ENCODE measurements at places on chromosomes 13 and 19.

DNA sequence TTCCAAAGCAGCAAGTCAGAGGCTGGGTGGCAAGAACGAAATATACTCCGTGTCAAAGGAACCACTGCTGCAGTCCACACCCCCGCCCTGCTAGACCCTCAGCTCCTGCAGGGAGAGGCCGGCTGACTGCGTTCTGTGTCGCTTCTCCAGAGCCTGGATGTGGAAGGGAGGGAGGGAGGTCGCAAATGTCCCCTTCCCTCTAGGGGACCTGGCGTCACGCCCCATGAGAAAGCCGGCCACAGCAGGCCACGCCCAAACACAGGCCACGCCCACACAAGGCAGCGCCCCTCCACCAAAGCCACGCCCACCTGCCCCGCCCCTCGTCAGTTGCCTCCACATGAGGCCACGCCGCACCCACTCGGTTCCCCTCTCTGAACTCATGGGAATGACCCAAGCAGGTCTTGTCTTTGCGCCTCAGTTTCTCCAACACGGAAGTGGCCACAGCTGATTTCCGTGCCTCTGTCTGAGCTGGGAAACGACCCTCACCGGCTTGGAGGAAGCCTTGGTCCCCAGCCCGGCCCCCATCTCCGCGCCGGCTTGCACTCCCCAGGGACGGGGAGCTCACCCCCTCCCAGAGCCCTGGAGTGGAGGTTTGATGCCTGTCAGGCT, 38.4 kb upstream of the TCF3 start:
- DNase-seq = no peak

- DNase-seq = no peak
Measured at GRCh38 chr19:5018224-5019015, 49.5 kb downstream of the KDM4B start.

GRCh38 chr19:53844849-53845246, 20.7 kb upstream of the NLRP12 start:
- no peak for DNase-seq

DNA sequence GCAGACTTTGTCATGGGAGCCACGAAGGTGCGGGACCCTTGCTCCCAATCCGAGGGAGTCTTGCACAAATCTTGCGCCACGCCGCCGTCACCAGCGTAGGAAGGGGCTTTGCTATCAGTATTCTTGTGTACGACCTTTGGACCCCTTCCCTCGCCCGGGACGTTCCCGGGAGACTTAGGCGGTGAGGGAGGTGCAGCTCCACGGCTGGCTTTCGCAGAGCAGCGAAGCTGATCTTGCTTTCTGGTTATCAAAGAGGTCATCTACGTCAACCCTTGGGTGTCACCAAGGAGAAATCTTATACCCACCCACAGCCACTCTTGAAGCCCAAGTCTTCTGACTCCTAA, 583 bp downstream of the TECR start:
- no peak for DNase-seq

DNA sequence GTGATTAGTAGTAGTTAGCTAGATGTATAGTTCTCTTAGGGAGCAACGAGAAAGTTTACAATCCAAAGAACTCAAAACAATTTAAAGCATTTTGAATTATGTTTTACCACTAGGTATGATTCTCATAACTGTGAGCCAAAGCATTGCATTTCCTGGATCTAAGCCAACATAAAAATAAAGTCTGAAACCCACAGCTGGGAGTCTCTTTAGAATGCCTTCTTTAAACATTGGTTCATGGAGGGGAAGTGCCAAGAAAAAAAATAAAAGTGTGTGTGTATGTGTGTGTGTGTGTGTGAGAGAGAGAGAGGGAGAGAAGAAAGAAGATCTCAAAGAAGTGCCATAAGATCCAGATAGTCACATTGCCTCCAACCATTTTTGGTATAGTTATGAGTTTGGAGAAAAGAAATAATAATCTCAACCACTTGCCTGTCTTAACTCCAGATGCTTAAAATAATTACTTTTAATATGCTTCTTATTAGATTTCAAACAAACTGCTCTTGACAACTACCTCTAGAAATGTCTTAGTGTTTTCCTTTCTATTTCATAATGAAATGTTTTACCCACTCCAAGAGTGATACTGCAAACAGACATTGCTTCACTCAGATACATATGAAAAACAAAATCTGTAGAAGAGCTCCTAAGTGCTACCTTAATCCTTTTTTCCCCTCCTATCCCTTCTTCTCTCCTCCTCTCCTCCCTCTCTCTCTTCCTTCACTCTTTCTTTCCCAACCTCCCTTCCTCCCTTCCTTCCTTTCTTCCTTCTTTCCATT, 554.1 kb downstream of the KCTD12 start:
- DNase-seq = no peak

DNA sequence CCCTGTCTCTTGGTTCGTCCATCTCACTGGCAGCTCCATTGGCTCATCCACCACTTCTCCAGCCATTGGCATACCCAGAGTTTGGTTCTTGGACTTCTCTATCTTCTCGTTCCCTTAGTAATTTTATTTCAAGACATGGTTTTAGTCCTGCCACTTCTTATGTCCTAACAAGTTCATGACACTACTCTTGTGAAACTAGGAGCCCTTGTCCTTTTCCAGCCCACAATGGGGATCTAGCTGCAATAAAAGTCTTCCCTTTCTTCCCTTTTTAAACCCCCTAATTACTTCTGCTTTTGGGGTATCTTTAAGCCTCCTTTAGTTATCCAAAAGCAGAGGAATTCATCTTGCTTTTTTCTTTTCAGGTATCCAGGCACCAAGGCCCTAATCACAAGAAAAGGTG, 2.9 kb upstream of the RCBTB2 start:
- no peak for DNase-seq

- DNase-seq = no peak
Measured at GRCh38 chr13:40764587-40765403, 6.2 kb downstream of the MRPS31 start.

DNA sequence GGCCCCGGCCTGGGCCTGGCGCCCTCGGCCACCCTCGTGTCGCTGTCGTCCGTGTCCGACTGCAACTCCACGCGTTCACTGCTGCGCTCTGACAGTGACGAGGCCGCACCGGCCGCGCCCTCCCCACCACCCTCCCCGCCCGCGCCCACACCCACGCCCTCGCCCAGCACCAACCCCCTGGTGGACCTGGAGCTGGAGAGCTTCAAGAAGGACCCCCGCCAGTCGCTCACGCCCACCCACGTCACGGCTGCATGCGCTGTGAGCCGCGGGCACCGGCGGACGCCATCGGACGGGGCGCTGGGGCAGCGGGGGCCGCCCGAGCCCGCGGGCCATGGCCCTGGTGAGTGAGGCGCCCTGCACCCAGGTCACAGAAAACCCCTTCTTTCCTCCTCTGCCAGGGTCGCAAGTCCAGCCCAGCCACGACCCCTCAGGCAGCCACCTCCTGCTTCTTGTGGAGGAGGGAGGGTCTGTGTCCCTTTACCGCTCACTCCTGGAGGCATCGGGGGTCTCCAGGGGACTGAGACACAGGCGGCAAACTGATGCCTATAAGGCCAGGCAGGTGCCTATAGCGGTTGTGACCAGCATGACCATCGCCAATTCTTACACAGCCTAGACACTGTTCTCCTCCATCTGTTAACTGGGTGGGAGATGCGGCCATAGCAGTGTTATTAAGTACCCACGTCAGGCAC, 4.2 kb downstream of the TTC9B start:
- DNase-seq = no peak

DNA sequence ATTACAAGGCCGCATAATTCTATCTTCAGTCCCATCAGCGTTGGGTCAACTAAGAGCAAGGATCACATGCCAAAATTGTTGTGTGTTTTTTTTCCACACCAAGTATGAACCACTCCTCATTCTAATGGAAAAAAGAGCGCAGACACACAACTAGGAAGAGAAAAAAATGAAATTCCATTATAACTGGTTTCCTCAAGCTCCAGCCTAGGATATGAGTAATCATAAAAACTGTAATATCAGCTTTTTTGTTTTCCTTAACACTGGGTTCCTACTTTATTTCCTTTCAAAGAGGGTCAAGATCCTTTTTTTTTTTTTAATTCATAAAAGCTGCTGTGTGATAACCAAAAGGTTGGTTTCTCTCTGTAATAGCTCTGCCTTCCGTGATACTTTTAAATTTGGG, 19.4 kb downstream of the TSHZ3 start:
- no peak for DNase-seq

GRCh38 chr13:114082849-114083645, 49.4 kb downstream of the RASA3 start:
- no peak for DNase-seq

DNA sequence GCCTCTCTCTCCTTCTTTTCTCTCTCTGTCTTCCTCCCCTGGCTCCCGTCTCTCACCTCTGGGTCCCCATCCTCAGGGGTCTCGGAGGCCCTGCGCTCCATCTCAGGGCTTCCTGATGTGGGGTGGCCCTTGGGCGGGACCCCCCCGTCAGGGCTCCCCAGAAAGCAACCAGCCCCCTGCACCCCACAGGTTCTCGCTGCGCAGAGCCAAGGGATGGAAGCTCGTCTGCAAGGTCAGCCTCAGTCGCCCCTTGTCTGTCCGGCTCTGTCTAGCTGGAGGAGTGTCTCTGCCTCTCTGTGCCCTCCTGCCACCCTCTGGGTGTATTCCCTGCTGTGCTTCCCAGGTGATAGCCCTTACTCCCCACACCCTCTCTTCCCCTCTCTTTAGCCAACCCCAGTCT, at the start of gene SBK3:
SBK3 (minus strand) TSS at position 101 of the 400 bp plus-strand sequence; CDS start at position 101, 0 bp downstream.
- no peak for DNase-seq

DNA sequence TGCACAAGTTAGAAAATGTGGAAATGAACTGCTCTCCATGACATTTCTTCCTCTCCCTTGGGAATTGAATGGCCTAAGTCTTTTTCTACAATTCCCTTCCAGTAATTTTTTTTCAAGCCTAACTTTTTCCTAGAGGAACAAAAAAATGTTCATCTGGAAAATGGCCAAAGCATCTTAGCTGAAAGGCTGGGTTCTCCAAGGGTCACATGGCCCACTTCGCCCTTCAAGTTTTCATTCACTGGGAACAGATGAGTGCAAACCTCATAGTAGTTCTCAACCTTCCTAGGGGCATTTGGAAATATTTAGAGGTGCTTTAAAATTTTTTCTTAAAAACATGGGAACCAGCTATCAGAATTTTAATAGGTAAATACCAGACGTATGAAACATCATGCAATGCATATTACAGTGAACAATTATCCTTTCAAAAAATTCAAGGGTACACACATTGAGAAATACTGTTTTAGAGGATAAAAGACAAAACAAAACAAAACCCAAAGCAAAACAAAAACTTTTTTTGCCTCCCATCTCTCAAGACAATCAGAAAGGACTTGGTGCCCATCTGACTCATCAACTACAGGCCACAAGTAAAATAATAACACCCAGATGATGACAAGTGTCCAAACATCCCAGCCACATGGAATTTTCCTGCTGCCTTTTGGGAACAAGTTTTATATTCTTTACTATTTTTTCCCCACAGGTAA, 208.8 kb downstream of the SLITRK6 start:
- no peak for DNase-seq

DNA sequence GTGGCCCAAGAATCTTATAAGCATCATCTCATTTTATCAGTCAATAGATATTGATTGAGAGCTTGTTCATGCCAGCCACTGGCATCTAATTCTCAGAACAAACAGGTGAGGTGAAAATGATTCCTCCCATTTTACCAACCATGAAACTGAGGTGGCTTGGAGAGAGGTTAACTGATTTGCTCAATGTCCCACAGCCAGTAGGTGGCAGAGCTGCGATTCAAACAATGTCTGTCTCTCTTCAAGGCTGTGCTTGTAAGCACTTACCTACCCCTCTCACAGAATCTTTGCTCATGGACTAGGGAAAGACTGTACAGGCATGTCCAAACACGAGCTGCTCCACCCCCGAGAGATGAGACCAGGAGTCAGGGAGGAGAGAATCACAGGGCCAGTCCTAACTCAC, 21.5 kb upstream of the GSX1 start:
- DNase-seq = no peak

DNA sequence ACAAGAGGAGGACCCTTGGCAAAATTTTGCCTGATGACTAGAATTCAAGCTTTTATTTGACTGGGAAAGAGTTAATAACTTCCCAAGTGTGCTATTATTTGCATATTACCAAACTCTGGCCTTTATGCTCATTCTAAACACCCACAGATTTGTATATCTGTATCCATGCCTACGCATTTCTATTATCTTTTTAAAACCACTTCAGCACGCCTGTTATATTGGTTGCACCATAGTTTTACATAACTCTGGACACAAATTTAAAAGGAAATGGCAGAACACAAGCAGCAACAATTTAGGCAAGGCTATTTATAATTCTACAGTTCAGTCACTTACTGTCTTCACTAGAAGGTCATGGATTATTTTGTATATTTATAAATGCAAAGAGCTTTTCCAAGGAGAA, 3.7 kb upstream of the RASL11A start:
- no peak for DNase-seq

DNA sequence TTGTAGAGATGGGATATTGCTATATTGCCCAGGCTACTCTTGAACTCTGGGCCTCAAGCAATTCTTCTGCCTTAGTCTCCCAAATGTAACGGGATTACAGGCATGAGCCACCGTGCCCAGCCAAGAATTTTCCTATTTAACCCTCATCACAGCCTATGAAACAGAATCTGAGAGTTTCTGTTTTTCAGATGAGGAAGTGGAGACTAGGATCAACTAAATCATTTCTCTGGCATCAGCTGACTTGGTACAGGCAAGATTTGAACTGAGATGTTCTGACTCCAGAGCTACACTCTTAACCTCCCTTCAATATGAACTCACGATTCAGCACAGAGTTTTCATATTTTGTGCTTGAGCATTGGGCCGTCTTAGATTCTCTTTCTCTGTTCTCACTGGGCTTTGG, 8.1 kb downstream of the ZNF460 start:
- no peak for DNase-seq

DNA sequence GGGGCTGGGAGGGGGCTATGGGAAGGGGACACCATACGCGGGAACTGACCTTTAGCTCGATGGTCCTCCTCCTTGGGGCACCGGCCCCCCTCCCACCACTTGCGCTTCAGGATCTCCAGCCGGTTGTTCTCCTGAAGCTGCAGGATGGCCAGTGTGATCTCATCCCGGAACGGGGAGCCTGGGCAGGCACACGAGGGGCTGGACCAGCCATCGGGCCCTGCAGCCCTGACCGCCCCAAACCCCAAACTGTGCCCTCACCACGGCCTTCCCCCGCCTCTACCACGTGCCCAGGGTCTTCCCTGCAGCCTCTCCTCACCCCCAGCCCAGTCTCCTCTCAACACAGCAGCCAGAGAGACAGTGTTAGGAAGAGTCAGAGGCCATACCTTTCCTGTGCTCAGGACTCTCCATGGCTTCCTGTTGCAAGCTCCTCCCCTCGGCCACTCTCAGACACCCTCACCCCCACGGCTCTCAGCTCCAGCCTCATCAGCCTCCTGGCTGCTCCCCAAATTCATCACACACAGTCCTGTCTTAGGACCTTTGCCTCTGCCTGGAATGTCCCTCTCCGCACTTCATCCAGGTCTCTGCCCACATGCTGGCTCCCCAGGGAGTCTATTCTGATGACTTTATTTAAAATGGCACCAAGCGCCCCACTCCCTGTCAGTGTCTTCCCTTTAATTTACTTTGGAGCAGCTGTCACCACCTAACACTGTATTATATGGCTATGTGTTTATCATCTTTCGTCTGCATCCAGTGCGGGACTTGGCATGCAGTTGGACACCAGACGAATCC, 9.7 kb upstream of the ATP1A3 start:
- DNase-seq = no peak
